ENCODE measurements at places on chromosomes 4 and X.

GRCh38 chrX:118824173-118824730, 628 bp downstream of the ZCCHC12 start:
- no peak for DNase-seq

GRCh38 chr4:22440999-22441398, 74.9 kb downstream of the ADGRA3 start:
- DNase-seq = no peak

DNA sequence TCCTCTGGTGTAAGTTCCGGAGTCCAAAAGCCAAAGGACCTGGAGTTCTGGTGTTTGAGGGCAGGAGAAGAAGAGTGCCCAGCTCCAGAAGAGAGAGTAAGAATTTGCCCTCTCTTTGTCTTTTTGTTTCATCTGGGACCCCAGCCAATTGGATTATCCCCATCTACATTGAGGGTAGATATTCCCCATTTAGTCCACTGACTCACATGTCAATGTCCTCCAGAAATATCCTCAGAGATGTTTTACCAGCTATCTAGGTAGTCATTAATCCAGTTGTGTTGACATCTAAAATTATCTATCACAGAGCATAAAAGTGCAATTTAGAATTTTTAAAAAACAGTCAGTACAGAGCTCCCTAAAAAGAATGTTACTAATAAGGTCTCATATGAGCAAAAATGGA, 132.9 kb upstream of the TMEM47 start:
- no peak for DNase-seq

DNA sequence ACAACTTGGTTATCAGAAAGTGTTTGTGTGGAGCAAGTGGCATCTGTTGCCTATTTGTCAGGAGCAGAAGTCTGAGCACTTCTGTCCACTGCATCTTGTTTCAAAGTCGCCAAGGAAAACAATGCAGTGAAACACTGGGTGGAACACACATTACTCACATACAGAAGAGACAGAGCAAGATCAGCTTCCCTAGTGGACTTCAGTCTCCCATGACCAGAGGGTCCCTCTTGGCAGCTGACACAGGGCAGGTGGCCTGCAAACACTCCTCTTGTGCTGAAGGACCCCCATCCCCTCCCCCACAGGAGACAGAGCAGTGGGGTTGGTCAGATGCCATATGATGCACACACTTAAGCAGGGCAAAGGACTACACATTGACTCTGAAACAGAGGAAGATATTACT, 3.6 kb upstream of the BBS12 start:
- no peak for DNase-seq

DNA sequence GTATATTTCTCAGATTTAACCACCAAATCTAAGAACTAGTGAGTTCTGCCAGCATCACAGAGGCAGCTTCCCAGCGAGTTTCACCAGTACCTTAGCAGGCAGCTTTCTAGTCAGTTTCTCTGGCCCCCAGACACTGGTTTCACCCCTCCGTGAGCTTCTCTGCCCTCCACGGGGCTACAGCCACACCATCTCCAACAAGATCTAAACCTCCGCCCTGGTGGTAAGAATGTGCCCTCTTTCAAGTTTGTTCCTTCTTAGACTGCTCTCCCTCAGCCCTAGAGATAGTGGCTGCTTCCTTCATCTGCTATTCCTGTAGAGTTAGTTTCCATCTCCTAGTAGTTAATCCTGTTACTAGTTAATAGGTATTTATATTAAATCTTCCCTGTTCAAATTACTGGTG, 60.5 kb upstream of the TAB3 start:
- DNase-seq = no peak

GRCh38 chr4:6769233-6769988, 13.1 kb upstream of the KIAA0232 start:
- no peak for DNase-seq

DNA sequence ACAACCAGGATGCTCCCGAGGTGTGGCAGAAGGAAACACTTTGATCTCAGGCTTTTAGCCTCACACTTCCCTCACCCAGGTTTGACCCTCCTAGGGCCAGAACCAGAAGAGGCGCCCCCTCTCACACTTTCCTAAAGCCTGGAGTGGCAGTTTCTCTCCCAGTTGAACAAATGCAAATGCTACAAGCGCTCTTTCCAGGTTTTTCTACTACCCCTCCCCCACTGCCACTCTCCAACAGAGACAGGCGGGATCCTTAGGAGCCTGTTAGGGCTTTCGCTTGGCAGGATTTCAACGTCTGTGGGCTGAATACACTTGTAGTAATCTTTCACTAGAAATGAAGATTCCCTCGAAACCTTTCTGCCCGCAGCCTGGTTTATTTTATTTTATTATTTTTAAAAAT, 2.4 kb downstream of the TSC22D3 start:
- no peak for DNase-seq
